Amniotic epithelial cell (primary cell): ENCODE measurements at places on chromosomes 3 and 15.

- no peak for DNase-seq
Observed at GRCh38 chr15:43518197-43518761, 871 bp downstream of the MAP1A start.

DNA sequence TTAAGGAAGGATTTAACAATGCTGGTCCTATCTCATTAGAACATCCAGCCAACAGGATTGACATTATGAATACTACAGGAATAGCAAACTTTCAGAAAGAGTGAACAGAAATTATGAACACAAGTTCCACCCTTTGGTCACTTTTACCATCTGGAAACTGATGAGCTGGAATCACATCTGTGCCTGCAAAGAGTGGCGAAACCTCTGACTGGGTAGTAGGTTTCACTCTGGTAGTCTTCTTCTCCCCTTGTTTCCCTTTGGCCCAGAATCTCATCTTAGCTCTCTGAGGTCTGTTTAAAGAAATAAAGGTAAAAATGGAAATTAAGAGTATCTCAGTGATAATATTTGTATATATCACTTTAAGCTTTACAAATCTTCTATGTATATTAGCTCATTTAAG, 73.1 kb downstream of the NR2E3 start:
- DNase-seq: no peak

- peak; percentile 22 for DNase-seq
Observed at GRCh38 chr15:83046558-83047127, 20.4 kb downstream of the BTBD1 start.

GRCh38 chr15:42549741-42550392, 1.2 kb downstream of the HAUS2 start:
- no peak for DNase-seq

DNA sequence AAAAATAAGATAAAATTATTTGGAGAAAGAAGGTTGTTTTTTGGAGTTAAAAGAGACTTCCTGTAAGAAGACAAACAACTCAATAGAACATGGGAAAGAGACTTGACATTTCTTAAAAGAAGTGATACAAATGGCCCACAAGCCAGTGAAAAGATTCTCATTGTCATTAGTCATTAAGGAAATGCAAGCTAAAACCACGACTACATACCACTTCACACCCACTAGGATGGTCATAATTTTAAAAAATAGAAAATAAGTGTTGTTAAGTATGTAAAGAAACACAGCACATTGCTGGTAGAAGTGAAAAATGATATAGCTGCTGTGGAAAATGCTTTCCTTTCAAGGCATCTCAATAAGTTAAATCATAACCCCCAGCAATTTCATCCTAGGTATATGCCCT, 44.4 kb upstream of the GK5 start:
- DNase-seq: peak; percentile 13

- DNase-seq: peak; percentile 61
Observed at GRCh38 chr15:70605606-70606410, 157.6 kb downstream of the UACA start.

- no peak for DNase-seq
Observed at GRCh38 chr3:46349484-46350261, 4.2 kb upstream of the CCR2 start.

- DNase-seq: no peak
Observed at GRCh38 chr3:25576831-25577454, 87.8 kb downstream of the TOP2B start.

DNA sequence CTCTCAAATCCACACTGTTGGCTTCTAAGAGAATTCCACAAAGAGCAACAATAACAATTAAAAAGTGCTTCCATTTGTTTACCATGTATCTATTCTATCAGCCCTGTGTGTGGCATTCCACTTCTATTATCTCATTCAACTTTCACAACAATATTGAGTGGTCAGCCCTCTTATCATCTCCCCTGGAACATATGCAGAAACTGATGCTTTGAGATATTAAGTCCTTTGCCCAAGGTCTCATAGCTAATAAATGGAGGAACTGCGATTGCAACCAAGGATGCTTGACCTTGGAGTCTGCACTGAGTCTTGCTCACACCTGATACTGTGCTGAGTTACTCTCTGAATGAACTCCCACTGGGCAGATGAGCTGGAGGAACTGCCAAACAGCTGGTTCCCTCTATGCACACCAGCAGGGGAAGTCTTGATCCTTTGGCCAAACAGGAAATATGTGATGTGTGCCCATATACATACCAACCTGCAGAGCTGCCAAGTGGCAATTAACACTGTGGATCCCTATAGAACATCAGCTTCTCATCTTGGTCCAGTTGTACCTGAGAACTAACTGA, 144.7 kb upstream of the WNT5A start:
- peak; percentile 81 for DNase-seq

DNA sequence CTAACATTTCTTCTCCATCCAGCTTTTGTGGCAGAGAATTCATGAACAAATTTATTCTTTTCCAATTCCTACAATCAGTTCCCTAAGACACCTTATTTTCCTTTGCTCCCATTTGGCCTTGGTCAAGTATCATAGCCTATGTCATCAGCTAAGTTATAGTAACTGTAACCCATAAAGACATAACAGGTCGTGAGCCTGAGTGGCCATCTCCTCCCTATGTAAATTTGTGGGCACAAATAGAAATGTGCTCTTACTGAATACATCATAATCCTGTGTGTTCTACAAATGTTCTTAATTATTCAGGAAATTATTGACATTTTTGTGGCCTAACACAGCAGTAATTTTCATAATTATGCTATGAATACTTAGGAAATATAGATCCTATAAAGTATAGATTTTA, 108.9 kb upstream of the ZNF717 start:
- DNase-seq: no peak

DNA sequence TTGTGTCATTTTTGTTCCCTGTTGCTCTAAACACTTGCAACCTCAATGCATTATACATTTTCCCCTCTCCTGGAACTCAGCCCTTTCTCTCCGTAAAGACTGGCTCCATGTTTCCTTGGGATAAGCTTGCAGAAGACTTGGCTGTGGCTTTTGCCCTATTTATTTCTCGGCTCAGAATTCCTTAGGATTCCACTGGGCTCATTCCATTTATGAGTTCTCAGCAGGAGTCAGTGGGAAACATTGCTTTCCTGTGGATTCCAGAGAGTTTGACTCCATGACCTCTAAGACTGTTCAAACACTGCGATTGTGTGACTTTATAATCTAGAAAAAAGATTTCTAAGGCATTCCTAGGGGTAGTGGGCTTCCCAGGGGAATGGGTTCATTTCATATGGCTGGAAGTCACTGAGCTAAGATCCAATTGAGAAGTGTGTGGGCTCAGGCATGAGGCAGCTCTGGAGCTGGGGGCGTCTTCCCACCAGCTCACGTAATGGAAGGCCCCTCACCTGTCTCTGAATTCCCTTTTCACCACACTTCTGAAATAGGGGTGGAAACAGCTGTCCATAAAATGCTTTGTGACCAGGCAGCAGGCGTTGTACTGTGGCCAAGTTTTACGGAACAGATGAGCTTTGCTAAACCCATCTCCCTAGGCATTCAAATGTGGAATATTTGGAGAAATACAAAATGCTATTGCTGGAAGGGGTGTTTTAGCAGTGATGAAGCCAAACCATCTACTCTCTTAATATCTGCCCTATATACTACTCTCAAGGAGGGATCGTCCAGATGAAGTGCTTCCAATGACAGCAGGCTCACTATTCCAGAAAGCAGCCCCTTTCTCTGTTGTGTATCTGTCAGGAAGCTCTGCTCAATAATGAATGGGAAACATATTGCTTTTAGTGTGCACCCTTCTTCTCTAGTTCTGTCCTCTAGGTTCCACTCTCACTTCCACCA, 91.8 kb upstream of the BCL6 start:
- no peak for DNase-seq

GRCh38 chr3:2839876-2840275, 270.3 kb downstream of the IL5RA start:
- no peak for DNase-seq

DNA sequence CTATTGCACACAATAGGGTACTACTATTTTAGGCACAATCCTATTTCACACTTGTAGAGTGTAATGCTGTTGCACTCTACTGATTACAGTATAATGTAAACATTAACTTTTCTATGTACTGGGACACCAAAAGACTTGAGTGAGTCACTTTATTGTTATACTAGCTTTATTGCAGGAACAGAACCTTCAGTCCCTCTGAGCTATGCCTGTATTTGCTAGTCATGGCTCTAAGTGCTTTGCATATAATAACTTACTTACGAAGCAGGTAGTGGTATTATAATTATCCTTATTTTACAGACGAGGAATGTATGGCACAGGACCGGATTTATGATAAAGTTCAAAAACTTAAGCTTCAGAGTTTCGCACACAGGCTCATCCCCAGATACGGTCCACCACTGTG, 106.6 kb upstream of the SLC6A6 start:
- DNase-seq: no peak

DNA sequence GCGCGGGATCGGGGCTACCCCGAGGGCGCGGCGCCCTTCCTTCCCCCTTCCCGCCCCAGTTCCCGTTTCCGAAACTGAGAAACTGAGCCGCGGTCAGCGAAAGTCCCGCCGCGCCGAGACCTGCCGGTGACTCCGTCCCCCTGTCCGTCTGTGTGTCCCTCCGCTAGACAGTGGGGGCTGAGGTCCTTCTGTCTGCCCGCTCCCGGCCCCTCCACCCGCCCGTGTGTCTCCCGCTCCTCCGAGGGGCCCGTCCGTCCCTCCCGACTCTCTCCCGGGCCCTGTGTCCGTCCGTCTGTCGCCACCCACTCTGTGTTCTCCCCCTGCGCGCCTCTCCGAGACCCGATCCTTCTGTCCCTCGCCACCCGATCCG, 426 bp downstream of the PRKCD start:
- no peak for DNase-seq

GRCh38 chr3:12727937-12728336, 31.1 kb downstream of the TMEM40 start:
- no peak for DNase-seq

- no peak for DNase-seq
Observed at GRCh38 chr3:445960-446359, 249.4 kb downstream of the CHL1 start.

- DNase-seq: no peak
Observed at GRCh38 chr3:35733864-35734263, 94.5 kb downstream of the ARPP21 start.

GRCh38 chr15:26294059-26294689, 431.0 kb upstream of the ATP10A start:
- DNase-seq: no peak

- DNase-seq: no peak
Observed at GRCh38 chr3:134522541-134522940, 36.7 kb downstream of the CEP63 start.

DNA sequence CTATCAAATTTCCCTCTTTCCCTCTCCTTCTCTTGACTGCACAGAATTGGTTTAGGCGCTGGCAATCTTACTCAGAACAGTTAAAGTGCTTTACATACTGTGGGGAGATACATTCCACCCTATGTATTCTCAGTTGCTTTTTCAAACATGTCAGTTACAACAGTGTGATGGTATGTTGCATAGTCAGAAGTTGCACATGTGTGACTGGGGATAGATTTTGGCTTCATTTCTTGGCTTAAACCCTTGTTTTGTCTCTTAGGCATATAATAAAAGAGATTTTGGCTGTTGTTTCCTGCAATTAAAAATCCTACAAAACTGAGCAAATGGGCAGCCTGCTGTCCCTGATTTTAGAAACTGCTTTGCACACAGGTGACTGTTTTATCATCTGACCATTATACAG, 86.7 kb downstream of the PIK3R4 start:
- DNase-seq: no peak

GRCh38 chr3:56795829-56796185, 5.9 kb downstream of the ARHGEF3 start:
- no peak for DNase-seq

DNA sequence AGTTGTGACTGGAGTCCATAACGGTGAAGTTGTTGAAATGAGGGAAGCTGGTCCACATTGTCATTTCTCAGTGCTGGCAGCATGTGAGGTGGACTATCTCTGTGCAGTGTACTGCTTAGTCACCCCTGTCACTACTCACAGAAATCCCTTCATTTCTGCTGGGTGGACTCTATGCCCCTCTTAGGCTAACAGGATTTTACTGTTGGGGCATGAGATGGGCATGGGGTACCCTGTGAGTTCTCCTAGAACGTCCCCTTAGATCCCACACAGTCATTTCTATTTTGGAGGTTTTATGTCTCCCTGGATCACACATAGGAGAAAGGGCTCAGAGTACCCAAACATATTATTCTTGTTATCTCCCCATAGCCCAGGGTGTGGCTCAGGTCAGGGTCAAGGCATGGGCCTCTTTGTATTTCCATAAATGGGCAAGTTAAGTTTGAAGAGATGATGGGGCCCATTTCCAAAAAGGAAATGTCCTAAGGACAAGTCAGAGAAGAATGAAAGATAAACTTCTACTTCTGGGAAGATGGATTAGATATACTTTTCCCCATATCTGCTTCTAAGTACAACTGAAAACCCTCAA, 15.2 kb downstream of the P2RY1 start:
- DNase-seq: no peak

DNA sequence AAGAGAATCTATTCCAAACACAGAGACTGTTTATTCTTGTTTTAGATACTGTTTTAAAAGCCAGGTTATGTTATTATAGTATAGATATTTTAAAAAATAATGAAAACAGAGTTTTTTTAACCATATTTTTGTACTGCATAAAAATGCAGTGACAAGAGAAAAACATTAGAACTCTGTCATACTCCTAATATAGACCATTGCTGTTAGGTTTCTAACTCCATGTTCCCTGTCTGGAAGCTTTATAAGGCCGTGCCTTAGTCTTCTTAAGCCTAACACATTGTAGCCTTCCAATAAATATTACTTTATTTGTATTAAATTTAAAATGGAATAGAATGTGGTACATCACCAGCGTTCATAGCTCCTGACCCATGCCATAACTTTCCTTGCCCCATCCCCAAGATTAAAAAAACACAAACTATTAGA, 53.2 kb downstream of the MBNL1 start:
- no peak for DNase-seq

DNA sequence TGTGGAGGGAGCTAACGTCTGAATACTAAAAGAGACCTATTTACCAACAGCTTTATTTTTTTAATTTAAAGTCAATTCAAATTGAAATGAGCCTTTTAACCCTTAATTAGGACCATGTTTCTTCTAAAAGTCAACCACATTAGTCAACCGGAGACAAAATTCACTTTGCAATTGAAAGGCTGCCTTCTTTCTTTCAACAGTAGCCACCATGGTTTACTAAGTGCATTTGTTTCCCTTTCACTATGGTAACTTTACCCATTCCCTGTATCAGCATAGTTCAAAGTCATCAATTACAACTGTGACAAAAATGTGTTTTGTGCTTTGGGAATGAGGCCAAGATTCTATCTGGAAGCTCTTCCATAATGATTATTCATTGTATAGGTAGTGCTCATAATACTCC, 225.4 kb downstream of the EPHA3 start:
- DNase-seq: no peak

DNA sequence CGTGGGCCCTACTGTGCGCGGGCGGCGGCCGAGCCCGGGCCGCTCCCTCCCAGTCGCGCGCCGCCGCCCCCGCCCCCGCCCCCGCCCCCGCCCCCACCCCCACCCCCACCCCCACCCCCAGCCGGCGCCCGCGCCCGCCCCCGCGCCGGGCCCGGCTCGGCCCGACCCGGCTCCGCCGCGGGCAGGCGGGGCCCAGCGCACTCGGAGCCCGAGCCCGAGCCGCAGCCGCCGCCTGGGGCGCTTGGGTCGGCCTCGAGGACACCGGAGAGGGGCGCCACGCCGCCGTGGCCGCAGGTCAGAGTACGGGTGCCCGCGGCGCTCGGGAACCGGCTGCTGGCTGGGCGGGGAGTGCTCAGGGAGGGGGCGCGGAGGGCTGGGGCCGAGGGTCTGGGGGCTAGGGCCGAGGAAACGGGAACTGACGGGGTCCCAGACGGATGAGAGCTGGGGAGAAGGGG, 1.1 kb upstream of the PPARG start:
- DNase-seq: peak; percentile 26

- DNase-seq: peak; percentile 75
Observed at GRCh38 chr3:127735767-127736693, 63.3 kb downstream of the ABTB1 start.
